ENCODE measurements at places on chromosomes 1 and 21.

- no peak for DNase-seq
Observed at GRCh38 chr1:14794906-14795305, 196.4 kb downstream of the KAZN start.

- DNase-seq, result no peak
Observed at GRCh38 chr1:168567007-168567406, 9.4 kb upstream of the XCL1 start.

DNA sequence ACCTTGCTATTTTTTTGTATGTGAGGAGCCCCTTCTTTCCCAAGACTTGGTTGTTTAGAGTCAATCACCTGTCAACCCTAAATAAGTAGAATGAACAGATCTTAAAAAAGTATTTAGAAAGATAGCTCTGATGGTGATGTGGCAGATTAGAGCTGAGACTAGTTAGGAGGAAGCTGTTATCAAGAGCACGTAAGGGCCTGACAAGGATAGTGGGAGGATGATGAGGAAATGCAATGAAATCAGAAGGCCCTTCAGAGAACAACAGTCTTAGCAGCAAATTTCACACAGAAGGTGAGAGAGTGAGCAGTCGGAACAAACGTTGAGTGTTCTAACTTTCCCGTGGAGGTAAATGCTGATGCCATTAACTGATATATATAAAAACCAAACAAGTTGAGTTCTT lies 15.9 kb upstream of the S1PR1 start:
- no peak for DNase-seq

DNA sequence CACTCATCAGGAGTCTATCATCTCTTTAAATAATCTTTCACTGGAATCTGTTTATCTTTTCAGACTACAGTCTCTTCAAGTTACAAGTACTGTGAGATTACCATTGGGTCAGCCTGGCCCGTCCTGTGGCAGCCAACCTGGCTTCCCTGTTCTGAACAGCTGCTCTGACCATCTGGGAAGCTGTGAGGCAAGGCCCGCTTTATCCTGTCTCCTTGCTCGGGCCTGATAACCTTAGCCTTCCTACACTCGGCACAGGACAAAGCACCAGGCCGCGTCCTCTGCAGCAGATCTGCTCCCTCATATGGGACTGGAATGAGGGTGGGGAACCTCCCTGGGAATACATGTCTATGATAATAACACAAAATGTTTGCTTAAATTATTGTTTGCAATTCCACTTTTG lies 113.3 kb downstream of the PTPN14 start:
- DNase-seq, result no peak

DNA sequence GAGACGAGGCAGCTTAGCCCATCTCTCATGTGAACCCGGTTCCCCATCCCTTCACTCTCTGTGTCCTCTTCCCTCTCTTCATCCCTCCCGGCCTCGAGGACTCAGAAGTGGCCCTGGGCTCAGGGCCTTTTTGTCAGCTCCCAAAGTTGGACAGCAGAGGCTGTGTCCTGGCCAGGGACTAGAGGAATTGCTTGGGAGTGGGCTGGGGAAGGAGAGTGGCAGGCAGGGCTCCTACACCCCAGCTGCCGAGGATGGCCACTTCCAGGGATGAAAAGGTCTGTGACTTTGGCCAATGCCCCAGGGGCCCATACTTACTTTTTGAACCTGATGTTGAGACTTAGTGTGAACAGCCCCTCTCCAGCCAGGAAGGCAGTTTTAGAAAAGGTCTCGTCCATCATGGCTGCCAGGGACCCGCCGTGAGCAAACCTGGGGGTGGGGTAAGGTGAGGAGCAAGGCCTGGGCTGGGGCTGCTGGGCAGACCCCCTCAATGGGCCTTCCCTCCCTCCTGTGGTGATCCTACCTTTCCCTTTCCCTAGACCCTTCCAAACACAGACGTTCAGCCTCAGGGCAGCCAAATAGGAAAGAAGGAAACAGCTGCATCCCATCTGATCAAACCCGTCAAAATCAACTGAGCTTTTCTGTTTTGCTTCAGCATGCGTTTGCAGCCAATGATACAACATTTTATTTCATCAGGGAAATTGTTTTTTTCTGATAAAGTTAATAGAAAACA lies 5.5 kb downstream of the THEM5 start:
- DNase-seq, result no peak

- no peak for DNase-seq
Observed at GRCh38 chr1:183816110-183816509, 11.2 kb downstream of the RGL1 start.

GRCh38 chr1:92698932-92699331 lies 86.0 kb downstream of the EVI5 start:
- no peak for DNase-seq

- no peak for DNase-seq
Observed at GRCh38 chr1:221706876-221707582, 34.9 kb downstream of the DUSP10 start.

DNA sequence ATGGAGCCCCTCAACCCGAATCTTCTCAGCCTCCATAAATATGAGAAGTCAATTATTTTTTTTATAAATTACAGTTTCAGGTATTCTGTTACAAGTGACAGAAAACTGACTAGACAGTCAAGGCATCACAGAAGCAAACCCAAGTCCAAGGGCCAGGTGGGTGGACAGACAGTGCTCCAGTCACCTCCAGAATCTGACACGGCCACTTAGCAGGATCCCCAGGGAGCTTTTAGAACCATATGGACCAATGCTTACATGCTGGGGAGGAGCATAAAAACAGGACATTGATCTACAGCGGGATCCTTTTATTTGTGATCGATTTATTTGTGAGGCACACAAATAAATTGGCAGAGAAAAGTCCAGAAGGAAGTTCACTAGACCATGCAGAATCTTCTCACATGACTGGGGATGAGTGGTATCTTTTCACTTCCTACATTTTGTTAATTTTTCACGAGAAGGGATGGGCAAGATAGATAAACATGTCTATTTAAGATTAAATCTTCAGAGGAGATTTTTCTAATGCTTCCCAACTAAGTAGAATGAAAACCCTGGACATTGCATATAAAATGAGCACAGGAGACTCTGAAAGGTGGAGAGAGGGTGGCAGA lies 15.0 kb downstream of the ZNF496 start:
- DNase-seq, result no peak

DNA sequence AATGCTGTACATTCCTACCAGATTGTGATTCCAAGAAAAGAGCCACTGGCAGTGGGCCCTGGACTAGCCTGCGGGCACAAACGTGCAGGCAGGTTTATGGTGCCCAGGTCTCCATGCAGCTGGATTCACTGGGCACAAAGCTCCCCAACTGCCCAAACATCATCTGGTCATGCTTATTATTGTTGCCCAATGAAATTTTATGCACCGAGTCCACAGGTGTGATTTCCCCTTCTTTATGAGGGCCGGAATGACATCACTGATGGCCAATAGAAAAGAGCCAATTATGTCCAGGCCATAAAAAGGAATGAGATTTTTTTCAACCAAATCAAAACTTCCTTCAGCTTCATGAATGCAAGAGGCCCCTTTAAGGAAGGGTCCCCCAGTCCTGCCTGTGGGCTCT lies 66.2 kb downstream of the ERI3 start:
- DNase-seq, result no peak

DNA sequence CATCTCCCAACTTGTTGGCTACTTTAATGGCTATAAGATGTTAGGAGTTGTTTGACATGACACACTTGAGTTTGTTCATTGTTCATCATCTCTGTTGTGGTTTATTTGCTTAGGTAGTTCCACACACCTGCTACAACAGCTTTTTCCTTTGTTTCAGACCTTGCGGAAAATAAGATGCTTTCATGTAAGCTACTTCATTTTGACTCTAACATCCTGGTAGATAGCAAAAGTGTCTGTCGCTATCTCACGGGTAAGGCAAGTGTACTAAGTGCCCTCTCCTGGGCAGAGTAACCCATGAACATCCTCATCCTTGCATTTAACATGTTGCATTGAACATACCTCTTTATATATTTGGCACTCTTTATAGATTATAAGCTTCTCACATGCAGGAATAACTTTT lies 1.6 kb upstream of the OR10T2 start:
- DNase-seq, result no peak
